ENCODE measurements at places on chromosomes 11 and 22. TPM values are rescaled to one million over a fixed set of nuclear protein-coding genes. Genes with fewer than 3 reads are reported as not detected.

DNA sequence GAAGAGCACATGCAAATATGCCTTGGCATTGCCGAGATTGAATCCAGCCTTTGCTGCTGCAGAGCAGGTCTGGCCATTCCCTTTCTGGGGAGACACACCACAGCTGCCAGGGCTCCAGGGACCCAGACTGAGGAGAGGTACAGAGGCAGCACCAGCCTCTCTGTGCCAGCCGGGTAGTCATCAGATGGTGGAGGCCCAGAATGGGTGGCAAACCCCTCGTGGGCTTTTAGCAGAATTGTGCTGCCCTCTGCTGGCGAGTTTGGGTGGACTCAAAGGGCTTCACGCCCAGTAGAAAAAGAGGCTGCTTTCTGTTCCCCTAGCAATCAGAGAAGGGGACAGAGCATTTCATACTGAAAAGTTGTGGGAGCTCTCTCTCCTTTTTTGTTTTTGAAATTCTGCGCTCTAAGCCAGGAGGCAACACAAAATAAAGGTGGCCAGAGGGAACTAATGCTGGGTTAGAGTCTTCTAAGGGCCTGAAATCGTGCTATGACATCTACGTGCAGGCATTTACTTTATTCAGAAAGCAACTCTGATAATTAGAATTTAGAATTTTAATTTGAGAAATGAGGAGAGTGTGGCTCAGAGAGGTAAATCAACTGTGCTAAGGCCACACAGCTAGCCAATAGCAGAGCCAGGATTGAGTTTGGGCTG is 158.8 kb upstream of the NAV2 start:
- no peaks in the 10 kb centered on the region for H3K36me3 ChIP-seq
- H3K27ac ChIP-seq: no peak overlapping the region
- H3K4me1 ChIP-seq: no peaks in the 10 kb centered on the region
- H3K27me3 ChIP-seq: no peaks in the 10 kb centered on the region
- no peak overlapping the region for H3K4me3 ChIP-seq

- H3K4me1 ChIP-seq: no peaks in the 10 kb centered on the region
- H3K27ac ChIP-seq: no peak overlapping the region
- H3K27me3 ChIP-seq: no peaks in the 10 kb centered on the region
Observed at GRCh38 chr11:109251230-109251629, 170.8 kb upstream of the C11orf87 start.

DNA sequence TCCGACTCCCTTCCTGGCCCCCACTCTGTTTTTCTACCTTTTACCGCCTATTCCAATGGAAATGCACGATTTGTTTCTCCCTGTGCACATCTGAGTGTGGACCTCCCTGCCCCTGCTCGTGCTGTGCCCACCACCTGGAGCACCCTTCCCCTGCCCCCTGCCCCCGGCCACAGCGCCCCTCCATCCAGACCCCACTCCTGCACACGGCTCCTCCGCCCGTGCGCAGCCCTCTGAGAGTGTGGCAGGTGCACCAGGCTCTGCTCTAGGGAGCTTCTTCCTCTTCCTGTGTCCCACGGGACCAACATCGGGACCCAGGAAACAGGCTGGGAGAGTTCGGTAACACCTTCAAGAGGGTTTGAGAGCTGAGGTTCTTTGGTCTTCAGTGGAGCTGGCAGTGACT is 62.9 kb downstream of the LRP5 start:
- no peak overlapping the region for H3K27ac ChIP-seq
- H3K4me3 ChIP-seq: no peak overlapping the region
- no peak for DNase-seq

GRCh38 chr11:9613118-9613829 is 39.8 kb downstream of the WEE1 start:
- H3K4me3 ChIP-seq: peak overlapping the region; percentile 62
- H3K27me3 ChIP-seq: no peaks in the 10 kb centered on the region
- peak overlapping the region; percentile 94 for H3K27ac ChIP-seq
- H3K36me3 ChIP-seq: no peaks in the 10 kb centered on the region
- H3K4me1 ChIP-seq: peaks cover 5% of the 10 kb centered on the region

- no peak overlapping the region for H3K27ac ChIP-seq
- DNase-seq: no peak
- no peaks in the 10 kb centered on the region for H3K27me3 ChIP-seq
- no peak overlapping the region for H3K4me3 ChIP-seq
- peaks cover 98% of the 10 kb centered on the region for H3K36me3 ChIP-seq
Observed at GRCh38 chr11:134244593-134244992, 8.6 kb downstream of the THYN1 start.

- DNase-seq: no peak
- H3K4me1 ChIP-seq: no peaks in the 10 kb centered on the region
- no peaks in the 10 kb centered on the region for H3K27me3 ChIP-seq
- no peak overlapping the region for H3K27ac ChIP-seq
Observed at GRCh38 chr11:20771681-20772080, 102.3 kb downstream of the NELL1 start.

- peaks cover 54% of the 10 kb centered on the region for H3K27me3 ChIP-seq
- no peaks in the 10 kb centered on the region for H3K36me3 ChIP-seq
- H3K4me3 ChIP-seq: peak overlapping the region; percentile 66
- peak; percentile 41 for DNase-seq
Observed at GRCh38 chr11:44315947-44316658, 6.2 kb upstream of the ALX4 start.

- H3K4me3 ChIP-seq: no peak overlapping the region
- no peaks in the 10 kb centered on the region for H3K36me3 ChIP-seq
- no peaks in the 10 kb centered on the region for H3K27me3 ChIP-seq
- H3K27ac ChIP-seq: no peak overlapping the region
- DNase-seq: no peak
Observed at GRCh38 chr22:34917239-34917638, 148.7 kb upstream of the ISX start.

DNA sequence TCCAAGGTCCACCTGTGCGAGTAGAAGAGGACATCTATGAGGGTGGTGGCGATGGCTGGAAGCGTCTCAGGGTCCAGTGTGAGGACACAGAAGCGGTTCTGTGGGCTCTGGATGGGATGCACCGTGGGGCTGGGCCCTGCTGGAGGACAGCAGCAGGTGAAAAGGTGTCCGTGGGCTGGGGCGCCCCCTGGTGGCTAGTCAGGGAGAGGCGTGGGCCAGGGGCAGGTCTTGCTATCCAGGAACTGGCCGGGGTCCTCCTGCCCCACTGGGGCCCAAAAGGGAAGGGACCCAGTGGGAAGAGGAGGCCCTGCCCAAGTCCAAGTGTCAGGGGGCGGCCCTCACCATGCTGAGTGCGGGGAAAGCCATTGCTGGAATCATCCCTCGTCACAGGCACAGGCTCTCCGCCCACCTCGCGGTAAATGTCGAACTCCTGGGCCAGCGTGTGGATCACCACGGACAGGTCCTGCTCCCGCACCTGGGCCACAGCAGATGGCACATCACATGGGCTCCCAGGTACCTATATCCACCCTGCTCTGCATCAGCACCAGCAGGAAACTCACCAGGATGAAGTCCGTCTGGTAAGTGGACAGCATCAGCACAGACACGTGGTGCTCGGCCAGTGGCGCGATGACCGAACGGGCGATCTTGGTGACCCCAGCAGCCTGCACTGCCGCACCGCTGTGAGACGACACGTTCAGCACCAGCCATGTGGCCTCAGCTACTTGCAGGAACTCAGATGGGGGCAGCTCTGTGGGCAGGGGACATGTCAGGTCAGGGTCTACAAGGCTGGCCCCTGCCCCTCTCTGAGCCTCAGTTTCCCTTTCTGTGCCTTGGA is 2.3 kb downstream of the CASTOR1 start:
- H3K36me3 ChIP-seq: peaks cover 5% of the 10 kb centered on the region
- H3K27ac ChIP-seq: no peak overlapping the region
- peak; percentile 82 for DNase-seq
- no peaks in the 10 kb centered on the region for H3K27me3 ChIP-seq

- DNase-seq: no peak
- no peaks in the 10 kb centered on the region for H3K36me3 ChIP-seq
- H3K4me3 ChIP-seq: no peak overlapping the region
- H3K27ac ChIP-seq: no peak overlapping the region
Observed at GRCh38 chr11:127478826-127479225, 478.3 kb upstream of the KIRREL3 start.

DNA sequence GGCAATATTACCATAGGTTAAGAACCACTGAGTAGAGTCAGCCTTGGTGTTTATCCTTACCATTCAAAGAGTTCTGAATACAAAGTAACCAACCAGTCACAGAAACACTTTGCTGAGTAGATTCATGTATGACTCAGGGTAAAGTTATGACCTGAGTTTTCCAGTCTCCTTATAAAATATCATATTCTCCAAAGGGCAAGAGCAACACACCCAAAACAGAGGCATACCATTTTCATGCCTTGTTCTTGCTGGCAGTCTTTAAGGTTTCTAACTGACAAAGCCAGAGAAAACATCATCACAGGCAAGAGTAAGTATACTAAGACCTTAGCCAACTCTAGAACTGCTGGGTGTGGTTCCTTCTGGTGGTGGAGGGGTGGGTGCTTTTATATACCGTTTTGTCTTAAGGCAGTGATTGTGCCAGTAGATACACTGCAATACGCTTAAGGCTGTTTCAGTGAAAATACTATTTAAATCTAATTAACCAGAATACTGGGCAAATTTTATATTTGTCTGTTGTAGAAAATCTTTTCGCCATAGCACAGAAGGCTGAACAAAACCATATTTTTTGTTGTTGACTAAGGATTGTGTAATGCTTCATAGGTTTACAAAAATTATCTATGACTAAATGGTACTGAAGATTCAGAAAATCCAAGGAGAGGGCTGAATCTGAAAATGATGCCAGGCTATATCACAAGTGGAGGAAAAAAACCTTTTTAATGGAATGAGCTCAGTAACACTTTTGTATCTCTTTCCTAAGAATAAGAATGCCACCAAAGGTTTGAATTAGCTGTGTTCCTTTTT is 3.0 kb downstream of the ATL3 start:
- no peak overlapping the region for H3K4me3 ChIP-seq
- peak overlapping the region; percentile 40 for H3K27ac ChIP-seq
- peaks cover 53% of the 10 kb centered on the region for H3K4me1 ChIP-seq
- DNase-seq: no peak

DNA sequence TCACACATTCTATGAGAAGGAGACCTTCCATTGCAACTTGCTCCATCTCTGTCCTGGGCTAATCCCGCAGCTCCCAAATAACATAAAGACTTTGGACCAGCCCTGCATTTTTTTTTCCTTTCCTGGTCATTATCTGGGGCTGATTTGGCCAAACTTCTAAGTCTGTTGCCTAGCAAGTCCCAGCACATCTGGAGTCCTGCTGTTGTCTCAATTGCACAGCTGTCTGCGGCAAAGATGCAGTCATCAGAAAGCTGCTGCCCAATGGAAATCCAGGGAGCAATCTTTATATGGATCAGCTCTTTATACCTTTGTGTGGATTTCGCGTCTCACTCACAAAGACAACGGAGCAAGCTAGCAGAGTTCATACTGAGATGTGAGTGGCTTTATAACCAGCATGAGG is 105.9 kb downstream of the NXPE2 start:
- no peak for DNase-seq
- no peaks in the 10 kb centered on the region for H3K36me3 ChIP-seq
- no peaks in the 10 kb centered on the region for H3K27me3 ChIP-seq
- H3K4me3 ChIP-seq: no peak overlapping the region
- no peak overlapping the region for H3K27ac ChIP-seq

GRCh38 chr22:35746248-35746647 is 28.6 kb downstream of the APOL5 start:
- H3K4me1 ChIP-seq: peaks cover 62% of the 10 kb centered on the region
- H3K27me3 ChIP-seq: no peaks in the 10 kb centered on the region
- H3K4me3 ChIP-seq: no peak overlapping the region
- H3K36me3 ChIP-seq: peaks cover 42% of the 10 kb centered on the region
- H3K27ac ChIP-seq: peak overlapping the region; percentile 58

GRCh38 chr22:29148826-29149225 is 56.9 kb upstream of the EMID1 start:
- no peaks in the 10 kb centered on the region for H3K27me3 ChIP-seq
- H3K27ac ChIP-seq: no peak overlapping the region
- H3K36me3 ChIP-seq: no peaks in the 10 kb centered on the region
- no peak for DNase-seq
- H3K4me1 ChIP-seq: peaks cover 46% of the 10 kb centered on the region

GRCh38 chr11:2673871-2674471 is 25.8 kb downstream of the KCNQ1OT1 start:
- no peak for DNase-seq
- H3K27ac ChIP-seq: no peak overlapping the region
- no peaks in the 10 kb centered on the region for H3K27me3 ChIP-seq
- H3K4me1 ChIP-seq: peaks cover 8% of the 10 kb centered on the region
- no peaks in the 10 kb centered on the region for H3K36me3 ChIP-seq
- H3K4me3 ChIP-seq: no peak overlapping the region

GRCh38 chr22:21713428-21714058 is 22.1 kb downstream of the YPEL1 start:
- peak overlapping the region; percentile 83 for H3K27ac ChIP-seq
- no peaks in the 10 kb centered on the region for H3K36me3 ChIP-seq
- no peaks in the 10 kb centered on the region for H3K27me3 ChIP-seq
- H3K4me3 ChIP-seq: peak overlapping the region; percentile 26

DNA sequence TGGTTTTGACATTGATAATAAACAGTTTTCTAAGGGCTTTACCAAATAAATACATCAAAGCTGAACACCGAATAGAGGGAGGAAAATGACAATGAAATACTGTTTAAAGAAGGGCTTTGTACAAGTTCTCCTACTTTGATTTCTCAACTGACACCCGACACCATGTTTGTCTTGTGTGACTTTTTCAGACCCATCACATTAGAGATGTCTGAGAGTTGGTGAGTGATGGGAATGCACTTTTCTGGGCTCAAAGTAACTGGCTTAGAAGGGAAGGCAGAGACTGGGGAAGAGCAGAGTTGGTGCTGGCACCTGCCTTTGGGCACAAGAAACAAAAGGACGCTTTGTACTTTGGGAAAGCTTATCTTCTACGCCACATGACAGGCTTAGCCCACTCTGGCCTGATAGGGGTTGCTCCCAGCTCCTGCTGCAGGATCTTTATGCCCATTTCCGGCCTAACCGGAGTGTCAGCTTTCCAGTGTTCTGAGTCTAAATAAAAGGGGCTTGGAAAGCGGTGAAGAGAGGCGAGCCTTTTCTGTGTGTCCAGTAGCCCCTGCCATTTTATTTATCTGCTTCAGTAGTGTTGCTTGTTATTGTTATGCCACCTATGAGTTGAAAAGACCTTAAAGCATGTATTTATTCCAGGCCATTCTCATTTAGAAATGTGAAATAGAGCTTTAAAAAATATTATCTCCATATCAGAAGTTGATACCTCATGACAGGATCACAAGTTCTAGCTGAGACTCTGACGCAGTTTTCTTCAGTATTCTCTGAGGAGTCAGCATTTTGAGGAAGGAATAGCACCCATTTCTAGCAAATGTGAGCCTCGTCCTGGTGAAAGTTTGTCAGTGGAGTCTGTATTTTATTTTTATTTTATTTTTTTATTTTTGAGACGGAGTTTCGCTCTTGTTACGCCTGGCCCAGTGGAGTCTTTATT is 24.2 kb downstream of the KREMEN1 start:
- H3K4me3 ChIP-seq: no peak overlapping the region
- peak overlapping the region; percentile 58 for H3K27ac ChIP-seq
- no peaks in the 10 kb centered on the region for H3K27me3 ChIP-seq

DNA sequence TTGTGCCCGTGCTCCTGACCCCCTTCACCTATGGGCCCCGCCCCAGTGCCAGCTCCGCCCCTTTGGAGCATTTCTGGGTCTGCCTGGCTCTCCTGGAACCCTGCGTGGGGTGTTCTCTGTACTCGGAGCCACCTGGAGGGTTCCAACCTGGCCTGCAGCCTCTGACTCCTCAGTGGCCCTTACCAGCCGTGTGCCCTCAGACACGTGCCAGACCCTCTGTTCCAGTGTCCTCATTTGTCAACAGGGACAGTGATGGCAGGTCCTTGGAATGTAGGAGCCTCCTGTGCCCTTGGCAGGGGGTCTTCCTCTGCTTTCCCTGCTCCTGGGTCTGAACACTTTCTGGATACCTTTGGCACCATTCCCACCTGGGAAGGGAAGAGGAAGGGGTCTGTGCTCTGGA is 96.4 kb downstream of the CACNA1I start:
- peaks cover 53% of the 10 kb centered on the region for H3K27me3 ChIP-seq
- H3K27ac ChIP-seq: no peak overlapping the region
- no peak for DNase-seq
- H3K36me3 ChIP-seq: no peaks in the 10 kb centered on the region

KRTAP5-11 gene
- total RNA-seq: not detected

AQP11 gene
- 0.40 TPM for total RNA-seq

OR8B3 gene
- not detected for total RNA-seq

ZNF195 gene
- total RNA-seq: 13.1 TPM
